ENCODE measurements at places on chromosomes 7 and 10. TPM values are rescaled to one million over a fixed set of nuclear protein-coding genes. Genes with fewer than 3 reads are reported as not detected.

- no peak overlapping the region for H3K4me3 ChIP-seq
- DNase-seq = no peak
- peaks cover 9% of the 10 kb centered on the region for H3K27me3 ChIP-seq
- no peaks in the 10 kb centered on the region for H3K4me1 ChIP-seq
- H3K36me3 ChIP-seq = no peaks in the 10 kb centered on the region
- no peak overlapping the region for H3K27ac ChIP-seq
Observed at GRCh38 chr10:129045599-129045998, 421.4 kb upstream of the MGMT start.

- no peak overlapping the region for H3K27ac ChIP-seq
- H3K4me1 ChIP-seq = no peaks in the 10 kb centered on the region
- H3K27me3 ChIP-seq = peaks cover 2% of the 10 kb centered on the region
- no peak overlapping the region for H3K4me3 ChIP-seq
Observed at GRCh38 chr7:157926107-157926506, 589.3 kb downstream of the DNAJB6 start.

GRCh38 chr10:107986571-107986970 is 822.1 kb upstream of the SORCS1 start:
- H3K4me1 ChIP-seq = no peaks in the 10 kb centered on the region
- DNase-seq = no peak
- no peak overlapping the region for H3K27ac ChIP-seq
- H3K4me3 ChIP-seq = no peak overlapping the region

DNA sequence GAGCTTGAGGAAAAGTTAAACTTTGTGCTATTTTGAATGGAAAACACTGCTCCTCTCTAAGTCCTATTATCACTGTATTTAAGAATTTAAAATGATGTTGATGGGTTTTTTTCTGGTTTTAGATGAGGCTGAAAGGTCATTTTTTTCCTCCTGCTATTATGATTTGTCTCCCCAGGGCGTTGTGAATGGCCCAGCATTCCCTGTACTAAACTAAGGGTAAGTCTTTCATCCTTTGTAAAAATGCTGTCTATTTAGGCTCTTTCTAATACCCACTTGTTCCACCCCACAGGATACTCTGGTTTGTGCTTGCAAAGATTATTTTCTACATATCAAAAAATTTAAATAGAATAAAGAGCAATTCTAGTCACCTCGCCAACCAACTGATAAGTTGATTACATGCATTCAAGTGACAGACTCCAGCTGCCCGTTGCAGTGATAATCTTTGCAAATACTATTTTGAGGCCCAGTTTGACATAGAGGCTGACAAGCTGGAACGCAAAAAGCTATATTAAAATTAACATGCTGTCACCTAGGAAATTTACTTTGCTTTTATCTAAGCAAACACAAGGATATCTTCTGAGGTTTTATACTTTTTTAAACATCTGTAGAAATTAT is 222.3 kb upstream of the TMEM229A start:
- H3K4me3 ChIP-seq = no peak overlapping the region
- H3K36me3 ChIP-seq = no peaks in the 10 kb centered on the region
- no peaks in the 10 kb centered on the region for H3K27me3 ChIP-seq
- no peak overlapping the region for H3K27ac ChIP-seq
- no peaks in the 10 kb centered on the region for H3K4me1 ChIP-seq
- no peak for DNase-seq

- H3K36me3 ChIP-seq = no peaks in the 10 kb centered on the region
- no peak overlapping the region for H3K4me3 ChIP-seq
- no peak overlapping the region for H3K27ac ChIP-seq
- H3K27me3 ChIP-seq = no peaks in the 10 kb centered on the region
- DNase-seq = no peak
- H3K4me1 ChIP-seq = peaks cover 13% of the 10 kb centered on the region
Observed at GRCh38 chr10:124591123-124591495, 129.5 kb downstream of the LHPP start.

DNA sequence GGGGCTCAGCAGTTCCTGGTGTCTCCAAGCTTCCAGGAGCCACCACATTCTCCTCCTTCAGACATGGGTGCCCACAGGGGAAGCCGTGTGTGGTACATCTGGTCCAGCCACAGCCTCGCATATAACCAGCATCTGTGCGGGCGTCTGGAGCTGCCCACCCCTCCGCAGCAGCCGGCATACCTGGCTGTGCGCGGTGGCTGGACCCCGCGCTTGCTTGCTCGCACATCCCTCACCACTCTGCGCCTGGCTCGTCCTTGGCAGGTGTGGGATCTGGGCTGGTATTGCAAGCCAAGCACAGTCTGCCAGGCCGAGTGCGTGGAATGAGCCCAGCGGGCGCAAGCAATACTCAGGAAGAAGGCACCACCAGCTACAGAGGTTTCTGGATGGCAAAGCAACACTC is 117.7 kb upstream of the MBL2 start:
- H3K4me1 ChIP-seq = no peaks in the 10 kb centered on the region
- H3K27me3 ChIP-seq = no peaks in the 10 kb centered on the region
- no peaks in the 10 kb centered on the region for H3K36me3 ChIP-seq
- H3K27ac ChIP-seq = no peak overlapping the region
- DNase-seq = no peak

GRCh38 chr7:71636329-71636728 is 504.4 kb downstream of the GALNT17 start:
- DNase-seq = no peak
- no peak overlapping the region for H3K27ac ChIP-seq
- no peak overlapping the region for H3K4me3 ChIP-seq

GRCh38 chr10:68251151-68251550 is 19.2 kb upstream of the ATOH7 start:
- H3K27me3 ChIP-seq = no peaks in the 10 kb centered on the region
- H3K36me3 ChIP-seq = no peaks in the 10 kb centered on the region
- H3K4me3 ChIP-seq = no peak overlapping the region
- no peak overlapping the region for H3K27ac ChIP-seq
- no peak for DNase-seq

DNA sequence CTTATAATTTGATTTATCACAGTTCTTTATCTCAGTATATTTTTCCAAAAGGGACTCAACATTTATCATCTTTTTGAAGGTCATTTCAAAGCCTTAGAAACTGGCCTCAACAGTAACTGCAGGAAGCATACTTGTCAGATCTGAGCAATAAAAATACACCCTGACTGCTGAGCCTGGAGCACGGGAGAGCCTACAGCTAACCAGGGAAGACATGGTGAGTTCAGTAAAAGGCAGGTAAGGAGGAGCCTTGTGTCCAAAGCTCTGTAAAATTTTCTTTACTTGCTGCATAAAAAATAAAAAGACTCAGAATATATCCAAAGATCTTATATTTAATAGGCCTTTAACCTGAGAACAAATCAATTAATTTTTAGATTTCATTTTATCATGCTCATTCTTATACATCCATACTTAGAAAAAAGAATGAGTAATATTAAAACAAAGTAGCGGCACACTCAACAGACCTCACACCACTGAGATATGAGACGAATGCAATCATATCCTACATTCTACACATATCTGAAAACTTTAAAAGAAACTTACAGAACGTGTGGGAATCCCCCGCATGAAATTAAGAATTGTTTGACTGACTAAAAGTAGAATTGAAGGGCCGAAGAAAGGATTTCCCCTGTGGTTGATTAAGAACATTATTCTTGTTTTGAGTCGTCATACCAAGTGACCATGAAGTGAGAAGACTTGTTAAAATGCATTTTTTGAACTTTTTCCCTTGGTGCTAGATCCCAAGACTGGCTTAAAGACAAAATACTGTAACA is 296.4 kb upstream of the MKLN1 start:
- no peak overlapping the region for H3K27ac ChIP-seq
- no peak overlapping the region for H3K4me3 ChIP-seq
- no peak for DNase-seq
- H3K4me1 ChIP-seq = peaks cover 81% of the 10 kb centered on the region
- H3K36me3 ChIP-seq = no peaks in the 10 kb centered on the region
- H3K27me3 ChIP-seq = no peaks in the 10 kb centered on the region

DNA sequence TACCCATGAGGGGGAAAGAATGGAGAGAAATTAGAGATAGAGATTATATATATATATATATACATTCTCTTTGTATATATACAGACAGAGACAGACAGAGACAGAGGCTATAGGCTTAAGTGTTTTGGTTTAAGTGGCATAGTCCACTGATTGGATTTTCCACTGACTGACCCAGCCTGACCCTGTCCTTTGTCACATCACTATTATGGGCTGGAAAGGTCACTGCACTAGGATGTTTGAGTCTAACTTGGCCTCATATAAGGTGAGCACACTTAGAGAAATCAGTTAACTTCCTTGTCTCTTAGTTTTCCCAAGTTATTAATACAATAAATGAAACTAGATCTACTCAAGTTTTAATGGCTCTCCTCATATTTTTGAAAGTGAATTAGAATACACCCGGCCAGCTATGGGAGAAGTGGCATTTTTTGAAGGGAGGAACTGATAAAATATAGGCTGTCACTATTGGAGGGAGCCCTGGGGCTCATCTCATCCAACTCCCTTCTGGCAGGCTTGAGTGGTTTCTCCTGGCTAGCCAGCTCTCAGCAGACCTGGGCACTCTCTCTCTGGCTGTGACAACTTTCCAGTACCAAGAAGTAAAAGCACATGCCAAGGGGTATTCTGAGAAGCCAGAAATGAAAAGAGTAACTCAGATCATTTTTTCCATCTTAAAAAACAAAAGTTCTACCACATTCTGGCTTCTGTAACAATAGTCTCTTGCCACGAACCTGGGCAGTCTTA is 455.6 kb upstream of the ANKRD30A start:
- no peak overlapping the region for H3K4me3 ChIP-seq
- no peaks in the 10 kb centered on the region for H3K4me1 ChIP-seq
- H3K27me3 ChIP-seq = no peaks in the 10 kb centered on the region
- DNase-seq = no peak

DNA sequence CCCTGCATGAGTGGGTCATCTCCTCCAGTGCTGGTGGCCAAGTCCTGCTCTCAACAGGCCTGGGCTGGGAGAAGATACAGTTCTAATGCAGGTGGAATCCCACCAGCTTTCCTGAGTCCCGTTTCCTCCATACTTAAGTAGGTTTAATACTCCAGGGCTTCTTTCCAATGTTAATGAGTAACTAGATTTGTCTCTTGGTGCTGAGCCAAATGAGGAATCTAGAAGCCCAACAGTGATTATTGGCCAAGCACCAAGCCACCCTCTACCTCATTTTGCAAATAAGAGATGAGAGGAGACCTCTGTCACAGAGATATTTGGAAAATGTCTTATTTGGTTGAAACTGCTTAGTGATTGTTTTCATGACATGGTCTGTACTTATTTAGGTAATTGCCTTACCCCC is 37.1 kb downstream of the STARD3NL start:
- peaks cover 27% of the 10 kb centered on the region for H3K4me1 ChIP-seq
- H3K4me3 ChIP-seq = no peak overlapping the region
- peaks cover 49% of the 10 kb centered on the region for H3K36me3 ChIP-seq
- no peak for DNase-seq
- peak overlapping the region; percentile 33 for H3K27ac ChIP-seq

DNA sequence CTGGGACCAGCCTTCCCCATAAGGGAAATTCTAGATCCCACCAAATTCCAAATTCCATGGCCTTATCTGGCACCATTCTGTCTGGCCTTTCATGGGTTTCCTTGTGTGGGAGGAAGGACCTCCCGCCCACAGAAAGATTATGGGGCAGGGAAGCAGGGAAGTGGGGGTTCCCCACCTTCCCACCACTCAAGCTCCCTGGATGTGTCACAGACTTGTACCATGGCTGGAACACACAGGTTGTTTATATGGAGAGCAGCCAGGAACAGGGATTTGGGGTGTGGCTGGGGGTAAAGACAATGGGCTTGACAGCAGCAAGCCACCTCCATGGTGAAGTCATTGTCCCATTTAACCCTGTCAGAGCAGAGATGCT is 18.3 kb downstream of the UNC5B start:
- no peak overlapping the region for H3K4me3 ChIP-seq
- DNase-seq = no peak
- no peak overlapping the region for H3K27ac ChIP-seq

DNA sequence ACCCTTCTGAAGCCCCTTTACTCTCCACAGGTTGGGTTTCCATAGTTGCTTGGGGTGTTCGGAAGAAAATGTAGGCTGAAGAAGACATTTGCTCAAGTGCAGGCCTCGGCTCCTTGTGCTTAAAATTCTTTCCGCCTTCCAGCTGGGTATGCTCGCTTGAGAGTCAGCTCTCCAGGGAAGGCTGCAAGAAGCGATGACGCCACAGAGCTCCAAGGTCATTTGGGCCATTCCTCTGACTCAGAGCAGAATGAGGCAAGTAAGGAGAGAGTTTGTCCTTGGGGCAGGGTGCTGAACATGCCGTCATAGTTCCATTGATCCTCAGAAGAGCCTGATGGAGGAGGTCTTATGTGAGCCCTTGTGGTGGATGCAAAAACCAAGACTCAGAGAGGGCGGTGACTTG is 27.4 kb upstream of the HSPA12A start:
- H3K36me3 ChIP-seq = no peaks in the 10 kb centered on the region
- no peak for DNase-seq
- no peak overlapping the region for H3K27ac ChIP-seq
- H3K4me1 ChIP-seq = no peaks in the 10 kb centered on the region
- no peak overlapping the region for H3K4me3 ChIP-seq
- peaks cover 6% of the 10 kb centered on the region for H3K27me3 ChIP-seq

- no peak for DNase-seq
- no peaks in the 10 kb centered on the region for H3K36me3 ChIP-seq
- H3K27ac ChIP-seq = no peak overlapping the region
- H3K27me3 ChIP-seq = no peaks in the 10 kb centered on the region
Observed at GRCh38 chr10:18246967-18247366, 106.7 kb downstream of the CACNB2 start.

DNA sequence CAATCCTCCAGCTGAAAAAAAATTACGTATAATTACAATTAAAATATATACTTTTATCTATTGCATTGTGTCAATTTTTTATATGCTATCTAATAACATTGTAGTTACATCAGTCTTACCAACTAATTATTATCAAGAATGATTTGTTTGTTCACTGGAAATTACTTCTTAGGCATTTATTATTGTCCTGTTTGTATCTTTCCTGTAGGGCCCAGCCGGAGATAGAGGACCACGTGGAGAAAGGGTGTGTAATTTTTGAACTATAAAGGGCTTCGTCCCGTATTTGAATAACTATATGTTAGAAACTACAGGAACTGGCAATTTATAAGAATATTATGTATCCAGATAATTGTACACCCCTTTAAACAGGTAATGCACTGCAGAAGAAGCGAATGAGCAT is 4.1 kb downstream of the COL1A2 start:
- H3K4me3 ChIP-seq = peak overlapping the region; percentile 7
- H3K4me1 ChIP-seq = no peaks in the 10 kb centered on the region
- no peak overlapping the region for H3K27ac ChIP-seq
- peaks cover 15% of the 10 kb centered on the region for H3K36me3 ChIP-seq

GRCh38 chr10:131514454-131514853 is 202.9 kb upstream of the TCERG1L start:
- peaks cover 10% of the 10 kb centered on the region for H3K27me3 ChIP-seq
- no peak for DNase-seq
- H3K36me3 ChIP-seq = no peaks in the 10 kb centered on the region
- no peak overlapping the region for H3K27ac ChIP-seq
- H3K4me1 ChIP-seq = no peaks in the 10 kb centered on the region

GRCh38 chr7:22173685-22174573 is 183.0 kb downstream of the RAPGEF5 start:
- no peak overlapping the region for H3K4me3 ChIP-seq
- no peaks in the 10 kb centered on the region for H3K4me1 ChIP-seq
- H3K36me3 ChIP-seq = peaks cover 16% of the 10 kb centered on the region
- H3K27ac ChIP-seq = no peak overlapping the region

GRCh38 chr7:142200206-142200605 is 57.7 kb downstream of the PRSS58 start:
- DNase-seq = no peak
- no peaks in the 10 kb centered on the region for H3K27me3 ChIP-seq
- no peak overlapping the region for H3K4me3 ChIP-seq
- no peaks in the 10 kb centered on the region for H3K36me3 ChIP-seq
- no peaks in the 10 kb centered on the region for H3K4me1 ChIP-seq
- no peak overlapping the region for H3K27ac ChIP-seq

The ICA1 gene
- 19.5 TPM for total RNA-seq

The IGF2BP3 gene
- 2.0 TPM for total RNA-seq

The OR9A2 gene
- total RNA-seq = not detected

The SOSTDC1 gene
- 8.7 TPM for total RNA-seq

The KCNIP2 gene
- total RNA-seq = 3.7 TPM

The ERVW-1 gene
- total RNA-seq = not detected
